ENCODE measurements at places on chromosomes 2 and 18.

DNA sequence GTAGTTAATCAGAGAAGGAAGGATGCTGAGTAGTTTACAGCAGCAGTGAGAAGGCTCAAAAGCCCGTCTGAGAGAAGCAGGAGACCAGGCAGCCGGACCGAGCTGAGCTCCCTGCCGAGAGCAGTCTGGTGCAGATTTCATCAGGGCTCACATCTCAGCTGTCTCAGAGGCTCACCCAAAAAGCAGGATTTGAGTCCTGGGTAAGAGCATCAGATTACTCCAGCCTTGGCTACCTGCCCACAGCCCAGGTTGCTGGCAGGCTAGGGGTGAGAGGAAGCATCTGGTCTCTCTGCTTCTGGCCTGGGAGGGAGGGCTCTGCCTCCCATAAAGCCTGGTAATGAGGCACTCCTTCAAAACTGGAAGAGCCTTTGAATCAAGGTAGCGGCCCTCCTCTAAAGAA is 140.5 kb downstream of the ST6GAL2 start:
- DNase-seq, result no peak

GRCh38 chr2:16665748-16666448 is at the start of gene CYRIA:
Gene CYRIA (minus strand): TSS chr2:16665834. CDS start chr2:16588119, 77,715 bp downstream.
- DNase-seq, result no peak

DNA sequence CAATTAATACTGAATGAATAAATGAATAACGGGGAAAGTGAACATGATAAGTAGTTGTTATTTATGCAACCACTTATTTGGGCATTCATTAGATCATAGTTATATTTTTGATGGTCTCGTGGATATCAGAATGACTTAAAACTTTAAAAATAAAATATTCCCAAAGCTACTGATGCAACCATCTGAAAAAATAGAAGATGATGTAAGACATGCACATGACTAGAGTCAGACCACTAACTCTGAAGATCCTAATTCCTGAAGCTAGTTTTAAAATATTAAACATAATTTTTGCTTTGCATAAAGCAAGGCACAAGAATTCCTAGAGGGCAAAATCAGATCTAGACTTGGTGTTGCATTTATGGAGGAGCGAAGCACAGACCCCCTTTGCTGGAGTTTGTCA is 616.1 kb downstream of the IRS1 start:
- DNase-seq, result no peak

DNA sequence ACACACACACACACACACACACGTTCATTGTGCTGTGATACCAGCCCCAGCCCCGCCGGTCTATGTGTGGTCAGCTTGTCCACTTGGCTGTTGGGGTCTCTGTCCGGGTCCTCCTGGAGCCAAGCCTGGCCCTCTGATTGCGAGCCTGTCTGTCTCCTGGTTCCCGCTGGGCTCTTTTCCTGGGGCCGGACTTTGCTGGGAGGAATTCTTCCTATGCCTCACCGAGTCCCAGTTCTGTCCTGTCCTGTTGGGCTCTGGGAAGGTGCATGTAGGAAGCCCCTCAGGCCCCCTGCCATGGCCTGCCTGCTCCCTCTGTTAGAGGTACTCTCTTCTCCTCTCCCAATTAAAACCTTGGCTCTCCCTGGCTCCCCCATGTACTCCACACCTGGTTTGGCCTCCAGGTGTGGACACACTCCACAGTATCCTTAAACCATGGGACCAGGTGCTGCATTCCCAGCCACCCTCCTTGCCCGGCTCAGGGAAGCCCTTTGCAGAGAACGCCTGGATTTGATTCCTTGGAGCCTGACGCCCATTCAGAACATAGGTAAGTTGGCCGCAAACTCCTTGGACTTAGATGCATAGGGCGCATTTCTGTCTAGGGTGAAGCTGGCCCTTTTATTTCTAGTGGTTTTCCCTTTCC is 42.3 kb downstream of the CABLES1 start:
- DNase-seq, result no peak

- DNase-seq, result no peak
Measured at GRCh38 chr2:151063271-151063670, 198.4 kb downstream of the RBM43 start.

DNA sequence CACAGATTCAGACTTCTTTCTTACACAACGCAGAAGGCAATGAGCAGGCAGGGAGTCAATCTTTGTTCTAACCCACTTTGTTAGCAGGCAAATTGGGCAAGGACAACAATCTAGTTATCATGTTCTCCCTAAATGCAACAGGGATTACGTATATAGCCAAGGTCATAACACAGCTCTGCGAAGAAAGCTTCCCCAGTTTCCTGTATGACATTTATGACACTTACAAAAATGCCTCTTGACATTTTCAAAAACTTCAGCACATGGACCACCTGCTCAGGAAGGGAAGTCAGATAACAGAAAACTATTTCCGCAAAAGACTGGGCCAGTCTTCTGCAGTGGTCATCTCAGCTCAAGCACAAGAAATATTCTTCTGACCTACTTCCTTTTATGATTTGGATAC is 106.1 kb downstream of the IRS1 start:
- no peak for DNase-seq

DNA sequence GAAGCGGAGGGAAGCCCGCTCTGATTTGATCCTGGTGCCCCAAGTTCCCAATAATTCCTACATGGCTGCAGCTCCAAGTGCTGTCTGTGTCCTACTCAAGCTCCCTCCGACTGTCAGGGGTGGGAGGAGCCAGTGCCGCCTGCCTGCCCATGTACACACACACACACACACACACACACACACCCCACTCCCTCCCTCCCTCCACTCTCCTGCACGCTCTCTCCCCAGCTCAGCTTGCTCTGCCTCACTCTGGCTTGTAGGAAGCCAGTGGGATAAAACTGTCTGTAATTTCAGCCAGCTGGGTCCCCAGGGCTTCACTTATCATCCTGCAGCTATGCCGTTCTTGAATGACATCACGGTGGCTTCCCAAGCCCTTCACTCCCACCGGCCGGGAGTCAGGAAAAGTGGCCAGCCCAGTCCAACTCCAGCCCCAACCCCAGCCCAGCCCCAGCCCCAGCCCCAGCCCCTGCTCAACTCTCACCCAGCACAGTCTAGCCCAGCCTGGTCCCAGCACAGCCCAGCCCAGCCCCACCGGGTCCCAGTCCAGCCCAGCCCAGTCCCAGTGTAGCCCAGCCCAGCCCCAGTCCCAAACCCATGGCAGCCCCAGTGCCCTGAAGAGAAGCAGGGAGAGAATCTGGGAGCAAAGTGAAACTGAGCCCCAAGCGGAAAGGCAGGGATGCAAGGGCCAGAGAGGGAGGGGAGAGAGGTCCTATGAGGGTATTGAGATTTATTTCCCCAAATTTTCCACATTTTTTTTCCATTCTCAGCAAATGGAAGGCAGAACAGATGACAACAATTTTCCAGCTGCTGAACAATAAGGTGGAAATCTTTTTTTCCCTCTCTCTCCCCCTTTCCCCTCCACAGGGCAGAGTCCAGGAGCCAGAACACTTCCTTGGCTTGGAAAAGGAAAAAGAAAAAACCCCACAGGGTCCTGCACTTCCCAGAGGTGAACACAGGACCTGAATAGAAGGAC is 144.0 kb downstream of the TNS1 start:
- no peak for DNase-seq

GRCh38 chr18:48909721-48910120 is 41.0 kb downstream of the SMAD7 start:
- peak; percentile 61 for DNase-seq

DNA sequence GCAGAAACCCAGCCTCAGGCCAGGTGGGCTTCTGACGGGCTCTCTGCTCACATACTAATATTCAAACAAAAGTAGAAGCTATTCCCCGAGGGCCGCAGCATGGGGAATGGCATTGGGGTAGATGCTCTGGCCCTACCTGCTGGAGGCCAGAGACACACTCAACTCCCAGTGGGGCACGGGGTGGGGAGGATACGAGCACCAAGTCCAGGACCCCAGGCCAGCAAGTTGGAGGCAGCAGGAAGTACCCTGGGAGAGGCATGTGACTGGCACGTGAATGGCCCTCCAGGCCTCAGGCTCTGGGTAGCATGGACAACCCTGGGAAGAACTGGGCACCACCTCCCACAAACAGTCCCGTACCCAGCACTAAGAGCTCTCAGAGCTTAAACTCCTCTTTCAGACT is 3.8 kb downstream of the DNMT3A start:
- DNase-seq, result no peak

GRCh38 chr18:46536215-46536874 is 120.7 kb downstream of the LOXHD1 start:
- no peak for DNase-seq

DNA sequence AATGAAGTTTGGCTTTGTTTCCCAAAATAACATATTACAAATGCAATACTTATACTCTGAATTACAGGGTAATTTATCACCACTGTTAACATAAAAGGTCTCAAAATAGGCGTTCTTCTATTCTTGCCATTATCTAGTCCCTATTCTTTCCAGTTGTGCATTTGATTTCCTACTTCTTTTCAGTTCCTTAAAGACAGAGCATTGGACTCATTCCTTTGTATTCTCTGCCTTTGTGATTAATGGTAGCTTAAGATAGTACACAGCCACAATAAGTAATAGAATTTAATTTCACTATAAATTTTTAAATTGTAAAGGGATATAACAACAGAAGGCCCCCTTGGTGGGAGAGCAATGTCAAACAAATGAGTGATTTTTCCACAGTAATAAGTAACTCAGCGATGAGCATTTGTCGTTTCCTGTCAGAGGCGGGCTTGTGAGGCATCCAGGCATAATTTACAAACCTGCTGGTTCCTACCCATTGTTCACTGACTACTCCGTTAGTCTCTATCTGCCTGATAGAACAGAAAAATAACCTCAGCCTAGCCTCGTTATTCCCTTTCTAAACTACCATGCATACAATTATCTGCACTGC is 456.6 kb upstream of the REG3G start:
- no peak for DNase-seq

GRCh38 chr18:55249550-55249949 is 290.3 kb upstream of the CCDC68 start:
- DNase-seq, result no peak

All from CD4-positive, CD25-positive, alpha-beta regulatory T cell (primary cell).